Stimulated activated naive CD4-positive, alpha-beta T cell (primary cell): ENCODE measurements at places on chromosomes 5 and 9.

GRCh38 chr5:139711067-139711905, 63.1 kb downstream of the CXXC5 start:
- peak; percentile 56 for DNase-seq

DNA sequence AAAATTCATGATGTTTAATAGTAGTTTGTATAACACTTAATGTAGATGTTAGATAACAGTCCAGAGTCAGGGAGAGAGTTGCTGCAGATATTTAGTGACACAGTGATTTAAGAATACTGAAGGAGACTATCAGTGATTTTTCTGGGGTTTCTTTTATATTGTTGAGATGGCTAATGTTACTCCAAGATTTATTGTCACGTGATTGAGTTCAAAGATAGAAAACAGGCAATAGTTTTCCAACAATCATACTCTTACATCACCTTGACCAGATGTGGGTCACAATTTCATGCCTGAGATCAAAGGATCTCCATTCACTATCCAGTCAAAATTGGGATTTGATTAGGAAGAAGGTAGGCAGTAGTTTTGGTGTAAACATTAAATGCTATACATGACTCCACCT, 580.0 kb upstream of the ARRDC3 start:
- no peak for DNase-seq

- no peak for DNase-seq
Observed at GRCh38 chr5:7897014-7897600, 28.2 kb downstream of the MTRR start.

DNA sequence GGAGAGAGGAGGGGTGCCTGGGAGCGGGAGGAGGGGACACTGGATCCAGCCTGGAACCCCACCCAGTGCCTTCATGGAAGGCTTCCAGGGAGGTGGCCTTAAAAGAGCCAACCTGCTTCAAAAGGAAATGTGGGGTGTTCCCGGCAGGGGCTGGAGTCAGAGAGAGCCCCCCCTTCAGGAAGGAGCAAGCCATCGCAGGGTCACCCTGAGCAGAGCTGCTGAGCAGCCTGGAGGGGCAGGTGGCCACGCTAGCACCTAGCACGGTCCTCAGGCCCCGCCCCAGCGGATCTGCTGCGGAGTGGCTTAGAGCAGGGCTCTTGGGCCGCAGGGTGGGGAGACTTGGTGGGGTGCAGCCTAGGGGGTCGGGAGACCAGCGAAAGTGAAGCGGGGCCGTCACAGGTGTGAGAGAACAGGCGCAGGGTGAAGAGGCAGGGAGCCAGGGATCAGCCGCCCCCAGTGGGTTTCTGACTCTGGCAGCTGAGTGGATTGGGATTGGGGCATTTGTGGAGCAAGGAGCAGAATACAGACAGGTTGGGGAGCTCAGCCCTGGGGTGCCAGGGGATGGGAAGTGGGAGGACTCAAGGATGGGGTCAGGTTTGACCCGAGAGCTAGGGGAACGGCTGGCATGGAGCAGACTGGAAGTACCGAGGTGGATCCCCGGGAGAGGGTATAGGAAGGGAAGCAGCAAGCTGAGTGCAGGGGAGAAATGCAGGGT, 1.5 kb downstream of the LCN2 start:
- no peak for DNase-seq

DNA sequence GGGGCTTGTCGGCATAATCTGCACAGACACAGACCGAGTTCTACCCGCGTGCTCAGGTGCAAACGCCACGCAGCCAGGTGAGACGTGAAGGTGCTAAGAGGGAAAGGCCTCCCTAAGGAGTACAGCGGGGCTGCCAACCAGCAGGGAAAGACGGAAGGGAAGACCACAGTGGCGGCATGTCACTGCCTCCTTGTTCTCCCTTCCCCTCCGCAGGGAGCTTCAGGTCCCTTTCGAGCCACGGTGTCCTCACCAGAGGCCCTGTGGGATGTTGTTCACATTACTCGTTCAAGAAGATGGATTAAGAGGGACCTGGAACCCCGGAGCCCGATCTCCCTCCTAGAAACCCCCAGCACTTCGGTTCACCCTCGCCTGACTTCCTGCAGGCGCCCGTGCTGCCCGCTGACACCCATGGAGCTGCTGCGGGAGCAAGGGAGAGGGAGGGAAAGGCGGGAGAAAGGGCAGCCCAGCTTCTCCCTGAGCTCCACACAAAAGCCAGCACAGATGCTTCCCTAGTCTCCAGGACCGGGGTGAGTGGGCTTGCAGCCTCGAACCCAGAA, 686 bp downstream of the BRD9 start:
- no peak for DNase-seq

- no peak for DNase-seq
Observed at GRCh38 chr9:134029248-134030226, 4.3 kb downstream of the BRD3OS start.

DNA sequence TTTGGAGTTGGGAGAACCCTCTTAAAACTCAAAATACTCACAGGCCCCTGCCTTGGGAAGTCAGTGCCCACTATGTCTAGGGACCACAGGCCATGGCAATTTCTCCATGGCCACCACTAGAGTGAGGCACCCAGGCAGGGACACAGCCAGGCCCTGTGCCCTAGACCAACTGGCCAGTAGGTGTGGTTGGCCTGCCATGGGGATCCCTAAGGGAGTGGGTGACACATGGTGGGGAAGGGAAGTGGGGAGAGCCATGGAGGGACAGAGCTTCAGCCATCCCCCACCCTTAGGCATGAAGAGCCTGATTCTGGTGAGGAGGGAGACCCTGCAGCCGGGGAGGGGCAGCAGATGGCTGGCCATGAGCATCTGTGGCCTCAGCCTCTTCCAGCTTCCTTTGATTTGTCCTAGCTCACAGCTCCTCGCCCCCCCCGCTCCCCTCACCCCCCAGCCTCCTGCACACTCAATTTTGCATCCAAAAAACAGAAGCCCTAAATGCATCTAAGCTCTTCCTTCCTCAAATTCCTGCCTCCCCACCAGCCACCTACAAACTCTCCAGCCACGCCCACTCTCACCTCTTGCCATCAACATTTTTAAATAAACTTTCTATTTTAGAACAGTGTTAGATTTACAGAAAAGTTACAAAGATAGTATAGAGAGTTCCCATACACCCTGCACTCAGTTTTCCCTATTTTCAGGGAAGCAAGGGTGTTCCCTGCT, 1.6 kb upstream of the DBN1 start:
- DNase-seq: no peak

GRCh38 chr9:98536542-98537173, 172.1 kb downstream of the GABBR2 start:
- no peak for DNase-seq

DNA sequence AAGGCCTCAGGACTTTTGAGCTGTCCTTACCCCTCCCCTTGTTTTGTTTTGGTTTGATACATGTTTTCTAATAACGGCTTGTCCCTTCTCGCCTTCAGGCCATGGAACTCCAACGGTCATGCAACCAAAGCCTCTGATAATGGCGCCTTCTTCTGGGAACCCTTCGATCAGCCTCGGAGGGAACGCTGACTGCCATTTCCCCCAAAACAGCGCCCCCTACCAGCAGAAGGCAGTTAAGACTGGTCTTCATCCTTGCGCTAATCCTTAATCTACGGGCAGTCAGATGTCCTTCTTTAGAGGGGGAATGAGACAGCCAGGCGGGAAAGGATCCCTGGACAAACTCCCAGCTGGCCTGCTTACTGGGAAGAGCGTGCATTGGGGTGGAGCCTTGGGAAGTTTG, 276.6 kb downstream of the ICE1 start:
- no peak for DNase-seq

- no peak for DNase-seq
Observed at GRCh38 chr9:72156586-72156985, 7.3 kb downstream of the GDA start.

GRCh38 chr9:115531410-115532125, 413.6 kb upstream of the TNC start:
- DNase-seq: no peak

- peak; percentile 7 for DNase-seq
Observed at GRCh38 chr5:36696059-36696673, 89.8 kb downstream of the SLC1A3 start.

DNA sequence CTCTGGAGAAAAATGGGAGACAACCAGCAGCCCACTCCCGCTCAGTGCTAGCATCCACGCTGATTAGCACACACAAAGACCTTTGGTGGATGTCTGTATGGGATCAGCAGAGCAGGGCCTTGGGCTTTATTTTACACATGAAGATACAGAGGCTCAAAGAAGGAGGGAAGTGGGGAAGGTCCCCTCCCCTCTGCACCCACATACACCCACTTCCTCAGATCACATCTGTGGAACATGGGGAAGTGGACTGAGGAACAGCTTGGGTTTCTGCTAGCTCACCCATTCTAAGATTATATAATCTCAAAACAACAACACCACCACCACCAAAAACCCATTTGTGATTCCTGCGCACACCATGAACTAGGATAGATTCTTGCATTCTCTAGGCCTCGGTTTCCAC, 14.0 kb downstream of the GGTA1 start:
- DNase-seq: no peak
